ENCODE measurements at places on chromosomes 12 and 14. TPM values are rescaled to one million over a fixed set of nuclear protein-coding genes. Genes with fewer than 3 reads are reported as not detected.

RD3L gene
- total RNA-seq: not detected

HHIPL1 gene
- not detected for total RNA-seq

EFS gene
- not detected for total RNA-seq

AHNAK2 gene
- total RNA-seq: 0.02 TPM

CEP170B gene
- total RNA-seq: 7.8 TPM

DGLUCY gene
- 44.5 TPM for total RNA-seq

LHX5 gene
- not detected for total RNA-seq

RTL1 gene
- not detected for total RNA-seq

SRRM4 gene
- total RNA-seq: not detected

ABCC9 gene
- total RNA-seq: not detected

MMP14 gene
- 0.76 TPM for total RNA-seq

CBLN3 gene
- 8.9 TPM for total RNA-seq

HDAC7 gene
- total RNA-seq: 247 TPM

WIF1 gene
- not detected for total RNA-seq

CLEC4D gene
- not detected for total RNA-seq

GRIN2B gene
- total RNA-seq: not detected

SLCO1B3 gene
- not detected for total RNA-seq

HCAR1 gene
- total RNA-seq: 0.15 TPM

TMPRSS12 gene
- total RNA-seq: not detected

PLBD1 gene
- total RNA-seq: 0.15 TPM

TAS2R7 gene
- not detected for total RNA-seq

ITGB7 gene
- total RNA-seq: 248 TPM

PIWIL1 gene
- not detected for total RNA-seq

ASB2 gene
- 75.9 TPM for total RNA-seq

DTX3 gene
- total RNA-seq: 13.3 TPM

SLCO1B1 gene
- total RNA-seq: not detected

LMO3 gene
- total RNA-seq: not detected

EML5 gene
- 3.9 TPM for total RNA-seq

All from activated CD8-positive, alpha-beta memory T cell treated with anti-CD3 and anti-CD28 coated beads for 36 hours (primary cell).